Omental fat pad (tissue), 4 donors: ENCODE measurements at places on chromosomes 2 and 18. TPM values are rescaled to one million over a fixed set of nuclear protein-coding genes. Genes with fewer than 3 reads are reported as not detected.

DNA sequence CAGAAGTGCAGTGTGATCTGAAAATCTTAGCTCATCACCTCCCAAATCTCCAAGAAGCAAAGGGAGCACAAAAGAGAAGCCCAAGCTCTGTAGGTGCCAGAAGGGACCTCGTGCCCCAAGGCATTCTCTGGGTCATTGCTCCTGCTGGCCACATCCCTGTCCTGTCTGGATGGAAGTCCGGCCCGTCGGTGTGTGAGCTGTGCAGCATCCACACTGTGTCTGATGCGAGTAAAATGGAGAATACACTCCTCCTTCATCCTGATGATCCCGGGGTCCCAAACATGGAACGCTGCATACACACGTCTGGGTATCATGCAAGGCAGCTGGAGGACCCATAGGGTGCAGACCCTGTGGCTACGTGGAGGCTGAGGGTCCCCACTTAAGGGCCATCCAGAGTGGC is 851.4 kb downstream of the GALR1 start:
- DNase-seq = no peak

DNA sequence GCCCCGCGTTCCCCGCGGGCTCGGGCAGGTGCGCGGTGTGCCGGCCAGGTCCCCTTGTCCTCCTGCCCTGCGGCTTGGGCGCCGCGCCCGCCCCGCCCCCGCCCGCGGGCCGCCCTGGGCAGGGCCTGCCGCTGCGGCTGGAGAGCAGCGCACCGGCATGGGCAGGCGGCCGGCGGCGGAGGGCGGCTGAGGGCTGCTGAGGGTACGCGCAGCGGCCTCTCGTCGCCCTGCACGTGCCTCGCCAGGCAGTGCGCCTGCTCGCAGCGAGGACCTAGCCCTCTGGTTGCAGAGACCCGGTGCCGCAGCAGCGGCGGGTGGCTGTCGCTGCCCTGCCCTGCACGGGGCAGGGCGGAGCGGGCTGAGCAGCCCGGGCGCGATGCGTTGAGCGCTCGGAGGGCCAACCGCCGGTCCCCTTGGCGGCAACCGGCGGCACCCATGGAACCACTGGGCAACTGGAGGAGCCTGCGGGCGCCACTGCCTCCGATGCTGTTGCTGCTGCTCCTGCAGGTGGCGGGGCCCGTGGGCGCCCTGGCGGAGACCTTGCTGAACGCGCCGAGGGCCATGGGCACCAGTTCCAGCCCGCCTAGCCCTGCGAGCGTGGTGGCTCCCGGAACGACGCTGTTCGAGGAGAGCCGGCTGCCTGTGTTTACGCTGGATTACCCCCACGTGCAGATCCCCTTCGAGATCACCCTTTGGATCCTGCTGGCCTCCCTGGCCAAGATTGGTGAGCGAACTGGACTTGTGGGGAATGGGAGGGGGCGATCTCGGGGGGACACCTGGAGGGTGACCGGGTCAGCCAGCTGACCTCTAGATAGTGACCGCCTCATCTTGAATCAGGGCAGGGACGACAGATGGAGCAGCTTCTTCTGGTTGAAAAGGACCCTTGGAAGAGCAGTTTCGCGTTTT is at the start of gene SLC9A2:
Gene SLC9A2 (plus strand): TSS at position 140 of the 906 bp plus-strand sequence. CDS start 296 bp downstream, at position 436.
- no peak for DNase-seq

DNA sequence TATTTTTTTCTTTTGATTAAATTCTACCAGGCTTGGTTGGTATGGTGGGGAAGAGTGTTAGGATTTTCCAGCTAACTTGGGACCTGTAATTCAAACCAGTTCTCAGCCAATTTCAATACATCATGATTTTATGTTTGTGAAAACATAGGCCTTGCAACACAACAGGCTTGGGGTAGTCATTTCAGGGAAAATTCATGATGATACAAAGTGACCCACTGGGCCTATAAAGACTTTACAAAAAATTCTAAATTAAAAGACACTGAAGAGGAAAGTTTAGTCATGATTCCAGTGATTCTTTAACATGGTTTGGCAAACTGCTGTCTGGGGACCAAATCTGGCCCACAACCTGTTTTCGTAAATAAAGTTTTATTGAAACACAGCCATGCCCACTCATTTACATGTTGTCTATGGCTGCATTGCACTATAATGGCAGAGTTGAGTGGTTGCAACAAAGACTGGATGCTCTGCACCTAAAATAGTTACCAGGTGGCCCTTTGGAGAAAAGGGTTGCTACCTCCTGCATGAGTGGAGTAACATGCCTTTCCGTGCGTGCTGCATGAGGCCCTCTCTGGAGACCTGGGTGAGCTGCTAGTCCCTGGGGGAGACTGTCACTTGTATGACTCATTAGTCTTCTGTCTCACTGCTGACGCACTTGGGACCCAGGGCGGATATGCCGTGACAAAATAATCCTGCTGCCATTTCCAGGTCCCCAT is 73.6 kb downstream of the NPAS2 start:
- DNase-seq = no peak

GRCh38 chr2:152352616-152353015 is 17.6 kb downstream of the FMNL2 start:
- no peak for DNase-seq

GRCh38 chr18:43914018-43914417 is 636.7 kb upstream of the SYT4 start:
- no peak for DNase-seq

DNA sequence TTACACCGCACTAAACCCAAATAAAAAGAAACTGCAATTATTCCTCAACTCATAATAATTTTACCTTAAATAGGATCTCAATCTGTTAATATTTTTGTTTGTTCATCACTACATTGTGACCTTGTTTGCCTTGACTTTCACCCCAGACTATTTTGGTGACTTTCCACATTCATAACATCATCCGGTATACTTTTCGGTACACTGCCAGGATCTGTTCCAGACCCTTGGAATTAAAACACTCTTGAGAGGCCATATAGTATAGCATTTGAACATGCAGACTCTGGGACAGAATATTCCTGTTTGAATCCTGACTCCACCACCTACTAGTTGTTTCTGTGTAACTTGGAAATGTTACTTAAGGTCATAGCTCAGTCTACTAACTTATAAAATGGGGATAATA is 577.4 kb downstream of the METTL4 start:
- DNase-seq = no peak

- DNase-seq = no peak
Measured at GRCh38 chr2:71798266-71799012, 345.1 kb downstream of the DYSF start.

DNA sequence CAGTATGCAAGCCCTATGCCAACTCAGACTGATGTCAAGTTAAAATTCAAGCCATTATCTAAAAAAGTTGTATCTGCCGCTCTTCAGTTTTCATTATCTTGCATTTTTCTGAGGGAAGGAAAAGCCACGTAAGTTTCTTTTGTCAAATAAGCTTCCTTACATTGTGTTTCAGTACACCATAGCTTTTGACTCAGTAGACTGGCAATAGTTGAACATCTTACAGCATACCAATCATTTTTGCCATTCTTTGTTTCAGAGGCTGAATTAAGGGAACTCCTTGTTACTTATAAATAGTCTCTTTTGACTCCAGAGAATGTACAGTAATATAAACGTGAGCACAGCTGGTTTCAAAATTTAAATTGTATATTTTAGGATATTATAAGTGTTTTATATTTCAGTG is 120.6 kb downstream of the EHBP1 start:
- DNase-seq = no peak

- peak; percentile 53 for DNase-seq
Measured at GRCh38 chr2:120675460-120676130, 60.1 kb upstream of the GLI2 start.

- no peak for DNase-seq
Measured at GRCh38 chr2:111995148-111995547, 59.9 kb upstream of the TMEM87B start.

DNA sequence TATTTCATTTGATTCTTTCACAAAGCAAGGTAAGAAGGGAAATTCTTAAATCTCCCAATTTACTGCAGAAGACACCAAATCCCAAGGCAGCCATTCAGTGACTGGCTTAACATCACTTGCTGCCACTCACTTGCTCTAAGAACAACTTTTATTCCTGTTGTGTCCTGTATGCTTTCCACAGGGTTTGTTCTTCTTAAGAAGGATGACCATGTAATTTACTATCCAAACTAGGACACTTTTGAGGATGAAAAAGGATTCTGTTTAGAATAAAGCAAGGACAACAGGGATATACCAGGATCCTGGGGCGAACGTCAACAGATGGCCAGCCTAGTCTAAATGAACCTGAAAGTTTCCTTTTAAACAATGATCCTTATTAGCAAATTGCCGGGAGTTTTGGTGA is 34.8 kb downstream of the RIT2 start:
- DNase-seq = no peak

- no peak for DNase-seq
Measured at GRCh38 chr18:48064978-48065600, 134.6 kb upstream of the SMAD2 start.

DNA sequence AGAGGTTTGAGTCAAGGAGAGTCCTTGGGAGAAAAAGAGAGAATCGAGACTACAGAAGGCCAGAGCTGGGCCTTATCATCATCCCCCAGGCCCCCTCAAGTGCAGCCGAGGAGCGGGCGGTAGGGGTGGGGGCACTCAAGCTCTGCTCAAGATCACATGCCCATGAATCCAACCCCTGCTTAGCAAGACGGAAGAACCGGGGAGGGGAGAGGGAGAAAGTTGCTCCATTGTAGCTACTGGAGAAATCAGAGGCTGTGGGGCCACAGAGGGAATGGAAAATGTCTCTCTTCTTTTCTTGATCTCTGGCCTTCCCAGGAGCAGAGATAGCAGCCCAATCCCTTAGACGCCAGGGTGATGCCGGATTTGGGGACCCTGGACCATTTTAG is 14.6 kb downstream of the SLC4A3 start:
- no peak for DNase-seq

DNA sequence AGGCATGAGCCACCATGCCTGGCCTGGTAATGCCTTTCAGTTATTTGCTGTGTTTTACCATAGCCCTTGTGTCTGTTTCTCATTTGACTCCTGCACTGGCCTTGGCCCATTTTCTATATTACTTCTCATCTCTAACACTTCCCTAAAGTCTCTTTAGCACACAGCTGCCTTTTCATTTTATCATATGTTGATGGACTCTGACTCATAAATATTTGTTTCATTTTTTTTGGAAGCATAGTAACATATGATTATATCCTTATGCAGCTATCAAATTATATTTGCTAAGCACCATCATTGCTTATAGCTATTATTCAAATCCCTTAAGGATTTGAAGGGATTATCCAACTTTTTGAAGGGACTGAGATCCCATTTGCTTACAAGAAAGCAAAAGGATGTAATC is 320.3 kb downstream of the GPD2 start:
- no peak for DNase-seq

DNA sequence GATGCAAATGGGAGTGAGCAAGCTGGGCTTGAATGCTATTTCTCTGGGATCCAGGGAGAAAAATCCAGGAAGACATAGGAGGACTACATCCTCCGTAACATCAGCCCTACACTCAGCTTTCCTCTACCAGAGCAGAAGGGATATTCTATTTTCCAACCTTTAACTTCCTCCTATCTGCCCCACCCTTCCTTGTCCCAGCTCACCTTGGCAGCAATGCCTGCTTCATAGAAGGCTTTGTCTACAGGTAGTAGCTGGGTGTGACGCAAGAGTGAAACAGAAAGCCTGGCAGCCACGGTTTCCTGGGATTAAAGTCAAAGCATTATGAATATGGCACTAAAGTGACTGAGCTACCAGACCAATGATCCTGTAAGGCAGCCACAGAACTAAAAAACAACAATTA is 3.9 kb downstream of the KRTCAP3 start:
- DNase-seq = no peak

DNA sequence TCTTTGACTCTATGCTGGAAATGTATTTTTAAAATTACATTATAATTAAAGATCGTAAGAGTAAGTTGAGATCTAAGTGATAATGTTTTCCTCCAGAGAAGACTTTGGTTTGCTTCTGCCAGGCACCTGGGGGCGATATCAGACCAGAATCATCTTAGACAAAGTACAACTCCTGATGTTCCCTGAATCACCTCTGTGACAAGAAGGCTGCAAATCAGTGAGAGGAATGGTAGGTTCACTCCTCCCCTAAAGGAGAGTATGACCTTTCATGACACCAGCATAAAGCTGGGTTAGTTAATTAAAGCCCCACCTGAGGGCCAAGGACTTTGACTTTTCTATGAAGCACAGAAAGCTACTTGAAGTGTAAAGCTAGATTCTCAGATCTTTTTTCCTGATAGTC is 114.4 kb upstream of the DTNA start:
- DNase-seq = no peak

DNA sequence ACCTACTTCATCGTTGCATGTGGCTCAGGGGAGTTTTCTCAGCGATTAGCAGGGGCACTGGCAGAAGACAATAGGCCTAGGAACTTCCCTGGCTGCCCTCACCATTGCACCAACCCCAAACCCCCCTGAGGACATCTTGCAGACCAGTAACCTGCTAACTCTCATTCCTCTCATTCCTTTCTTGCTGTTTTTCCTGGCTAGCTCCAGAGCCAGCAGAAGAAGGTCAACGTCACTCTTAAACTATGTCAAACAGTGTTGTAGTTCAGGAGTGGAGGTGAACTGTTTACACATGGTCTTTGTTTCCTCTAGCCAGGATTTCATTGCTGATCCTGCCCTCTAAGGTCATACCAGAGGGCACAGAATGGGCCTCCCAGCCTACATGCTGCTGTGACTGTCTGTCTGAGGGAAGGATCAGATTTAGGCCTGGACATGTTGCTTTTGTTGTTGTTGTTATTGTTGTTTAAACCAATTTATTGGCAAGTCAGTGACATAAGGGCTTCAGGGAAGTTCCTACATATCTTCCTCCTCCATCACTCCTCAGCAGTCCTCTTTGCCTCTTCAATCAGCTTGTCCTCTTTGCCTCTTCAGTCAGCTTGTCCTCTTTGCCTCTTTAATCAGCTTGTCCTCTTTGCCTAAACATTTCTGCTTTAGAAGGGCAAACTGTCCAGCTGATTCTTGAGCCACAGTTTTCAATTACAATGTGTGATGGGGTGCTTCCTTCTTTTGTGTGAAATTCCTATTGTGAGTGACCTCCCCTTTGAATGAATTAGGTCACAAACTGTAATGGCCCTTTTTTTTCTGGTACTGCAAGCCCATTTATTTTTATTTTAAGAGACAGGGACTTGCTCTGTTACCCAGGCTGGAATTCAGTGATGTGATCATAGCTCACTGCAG is 471.9 kb upstream of the TNP1 start:
- DNase-seq = no peak

GRCh38 chr2:3656762-3657721 is 958 bp upstream of the ALLC start:
- no peak for DNase-seq

- no peak for DNase-seq
Measured at GRCh38 chr18:77360315-77361190, 110.9 kb downstream of the GALR1 start.

GRCh38 chr2:190459881-190460280 is 51.7 kb downstream of the MFSD6 start:
- DNase-seq = no peak

- no peak for DNase-seq
Measured at GRCh38 chr18:54238173-54238936, 13.9 kb upstream of the MBD2 start.

- DNase-seq = no peak
Measured at GRCh38 chr2:71852141-71852711, 295.4 kb downstream of the CYP26B1 start.

The ACADL gene
- total RNA-seq = 4.2 TPM

The CAPN14 gene
- total RNA-seq = not detected

The MYO5B gene
- 19.8 TPM for total RNA-seq

The ST8SIA3 gene
- not detected for total RNA-seq

The LRRC30 gene
- total RNA-seq = not detected

The IGFBP5 gene
- total RNA-seq = 852 TPM

The DIPK1C gene
- 0.28 TPM for total RNA-seq
